ENCODE measurements at places on chromosomes 16 and 17. TPM values are rescaled to one million over a fixed set of nuclear protein-coding genes. Genes with fewer than 3 reads are reported as not detected.

DNA sequence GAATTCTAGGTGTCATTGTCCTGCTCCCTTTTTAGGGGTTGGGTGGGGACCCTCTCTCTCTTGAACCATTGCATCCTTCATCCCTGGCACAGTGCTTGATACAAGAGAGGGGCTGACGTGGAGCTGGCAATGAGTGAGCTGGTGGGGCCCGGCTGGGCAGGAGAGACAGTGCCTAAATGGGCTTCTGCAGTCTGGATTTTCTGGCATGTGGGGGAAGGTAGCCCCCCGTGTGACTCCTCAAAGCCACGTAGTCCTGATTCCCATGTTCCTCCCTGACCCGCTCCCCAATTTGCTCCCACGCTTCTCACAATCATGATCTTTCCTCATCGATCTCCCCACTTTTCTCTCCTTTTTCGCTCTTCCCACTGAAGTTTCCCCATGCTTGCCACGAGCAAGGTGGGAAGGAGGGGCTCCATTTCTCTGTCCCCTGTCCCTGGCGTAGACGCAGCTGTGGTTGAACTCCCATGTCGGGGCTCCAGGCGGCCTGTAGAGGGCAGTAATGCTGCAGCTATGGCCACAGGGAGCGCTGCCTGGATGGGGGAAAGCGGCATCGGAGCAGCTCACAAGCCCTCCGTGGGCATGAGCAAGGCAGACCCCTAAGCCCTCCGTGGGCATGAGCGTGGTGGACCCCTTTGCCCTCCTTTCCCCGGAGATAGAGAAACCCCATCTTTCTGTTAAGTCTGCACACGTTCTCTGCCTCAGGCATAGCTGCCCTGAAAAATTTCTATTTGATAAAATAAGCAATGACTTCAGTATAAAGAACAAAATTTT lies 47.5 kb downstream of the HAPSTR1 start:
- DNase-seq = peak; percentile 75

DNA sequence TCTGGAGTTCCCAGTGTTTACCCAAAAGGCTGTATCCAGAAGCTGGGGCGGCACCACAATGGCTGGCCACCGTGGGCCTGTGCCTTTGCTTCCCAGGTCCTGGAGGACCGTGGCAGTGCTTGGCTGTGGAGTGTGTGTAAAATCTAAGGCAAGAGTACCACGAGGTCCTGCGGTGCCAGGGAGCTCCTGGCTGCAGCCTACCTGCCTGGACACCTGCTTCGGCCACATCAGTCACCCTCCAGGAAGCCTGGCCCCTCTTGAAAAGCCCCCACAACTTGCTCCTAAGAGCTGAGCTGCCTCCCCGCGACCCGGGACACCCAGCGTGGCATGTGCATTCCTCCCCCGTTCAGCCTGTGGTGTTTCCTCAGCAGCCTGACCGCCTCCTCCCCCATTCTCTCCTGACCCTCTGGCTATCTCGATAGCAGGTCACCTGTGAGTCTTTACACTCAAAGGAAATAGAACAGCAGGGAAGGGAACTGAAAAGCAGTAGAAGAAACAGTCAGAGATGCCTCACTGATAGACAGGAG lies 7.9 kb downstream of the TIMM22 start:
- DNase-seq = no peak

DNA sequence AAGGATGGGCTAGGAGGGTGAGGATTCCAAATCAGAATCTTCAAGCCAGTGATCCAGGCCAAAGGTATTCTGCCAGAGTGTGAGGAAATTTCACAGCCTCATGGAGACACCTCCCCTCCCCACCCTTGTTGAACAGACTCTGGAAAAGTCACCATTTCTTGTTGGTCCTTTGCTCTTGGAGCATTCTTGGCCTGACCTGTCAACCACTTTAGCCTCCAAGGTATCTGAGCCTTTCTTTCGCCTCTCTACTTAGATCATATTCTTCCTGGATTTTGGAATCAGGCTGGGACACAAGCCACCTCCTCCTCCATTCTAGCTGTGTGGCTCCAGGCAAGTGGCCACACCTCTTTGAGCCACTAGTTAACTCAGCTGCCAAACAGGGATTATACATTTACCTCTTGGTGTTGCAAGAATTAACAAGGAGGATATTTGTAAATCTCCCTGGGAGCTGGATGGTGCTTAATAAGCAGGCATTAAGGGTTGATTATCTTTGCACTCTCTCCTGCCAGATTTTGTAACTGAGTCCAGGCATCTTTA lies 193.5 kb downstream of the WWOX start:
- DNase-seq = no peak

SMTNL2 gene
- 13.3 TPM for total RNA-seq

LRRC75A gene
- 0.91 TPM for total RNA-seq

Data from left cardiac atrium (tissue), 4 donors.